Activated CD4-positive, CD25-positive, alpha-beta regulatory T cell treated with anti-CD3 and anti-CD28 coated beads, Interleukin-2, amount 50 U/mL, for 72 hours (primary cell): ENCODE measurements at places on chromosomes 11 and 22.

DNA sequence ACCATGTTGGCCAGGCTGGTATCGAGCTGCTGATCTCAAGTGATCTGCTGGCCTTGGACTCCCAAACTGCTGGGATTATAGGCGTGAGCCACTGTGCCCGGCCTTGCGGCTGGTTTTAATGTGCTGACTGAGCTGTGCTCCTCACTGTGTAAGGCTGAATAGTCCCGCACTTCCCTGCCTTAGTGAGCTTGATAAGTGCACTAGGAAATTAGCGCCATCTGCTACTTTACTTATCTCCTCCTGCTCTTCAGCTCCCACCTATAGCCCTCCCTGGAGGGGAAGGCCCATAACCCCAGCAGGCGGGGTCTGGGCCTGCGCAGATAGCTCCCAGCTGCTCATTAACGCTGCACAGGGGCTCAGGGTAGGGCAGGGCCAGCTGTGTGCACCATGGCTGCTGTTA lies 49.4 kb downstream of the CLMP start:
- no peak for DNase-seq

- no peak for DNase-seq
Measured at GRCh38 chr11:111797145-111797581, 31.0 kb upstream of the PPP2R1B start.

DNA sequence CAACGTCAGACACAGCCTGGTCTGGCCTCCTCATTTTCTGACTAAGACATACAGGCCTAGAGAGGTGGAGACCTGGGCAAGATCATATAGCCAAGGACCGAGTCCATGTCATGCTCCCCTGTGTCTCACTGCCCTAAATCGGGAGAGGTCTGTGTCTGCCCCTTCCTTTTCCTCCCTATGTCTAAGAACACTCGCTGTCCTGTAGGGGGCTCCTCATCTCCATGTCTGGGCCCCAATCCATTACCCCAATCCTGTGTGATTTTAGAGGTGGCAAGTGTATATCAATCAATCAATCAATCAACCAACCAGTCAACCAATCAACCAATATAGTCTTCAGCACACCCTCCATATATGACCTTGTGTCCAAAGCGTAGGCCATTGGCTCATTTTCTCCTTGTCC lies 125.7 kb downstream of the KIRREL3 start:
- DNase-seq = no peak

DNA sequence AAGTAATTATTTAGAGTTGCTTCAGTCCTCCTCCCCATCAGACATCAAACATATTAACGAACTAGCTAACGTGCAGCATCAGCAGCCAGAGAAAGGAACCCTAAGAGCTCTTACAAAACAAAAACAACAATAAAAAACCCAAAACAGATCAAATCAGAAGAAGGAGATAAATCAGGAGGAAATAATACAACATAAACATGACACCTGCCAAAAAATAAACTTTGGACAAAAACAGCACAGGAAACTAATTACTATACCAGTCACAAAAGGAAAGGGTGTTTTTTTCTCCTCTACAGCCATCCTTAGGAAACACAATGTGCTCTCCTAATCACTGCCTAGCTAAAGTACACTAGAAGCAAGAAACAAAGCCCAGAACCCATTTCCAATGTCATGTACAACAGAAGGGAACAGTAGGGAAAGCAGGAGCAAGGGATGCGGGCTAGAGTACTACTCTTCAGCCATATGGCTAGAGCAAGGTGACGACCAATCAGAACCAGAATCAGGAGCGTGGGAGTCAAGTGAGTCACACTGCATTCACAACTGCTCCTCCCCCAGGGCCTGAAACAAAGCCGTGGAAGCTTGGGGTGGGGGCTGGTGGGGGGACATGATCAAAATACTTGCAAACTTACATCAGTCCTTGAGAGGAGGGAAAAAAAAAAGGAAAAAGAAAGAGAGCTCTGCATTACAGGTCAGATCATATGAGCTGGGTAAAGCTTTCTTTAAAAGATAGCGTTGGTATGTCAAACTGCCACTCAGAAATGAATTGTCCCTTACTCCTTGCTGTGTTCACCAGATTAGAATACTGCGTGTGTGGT lies 60.4 kb downstream of the LARGE2 start:
- DNase-seq = no peak

GRCh38 chr22:38347944-38348750 lies 30.9 kb upstream of the CSNK1E start:
- no peak for DNase-seq

DNA sequence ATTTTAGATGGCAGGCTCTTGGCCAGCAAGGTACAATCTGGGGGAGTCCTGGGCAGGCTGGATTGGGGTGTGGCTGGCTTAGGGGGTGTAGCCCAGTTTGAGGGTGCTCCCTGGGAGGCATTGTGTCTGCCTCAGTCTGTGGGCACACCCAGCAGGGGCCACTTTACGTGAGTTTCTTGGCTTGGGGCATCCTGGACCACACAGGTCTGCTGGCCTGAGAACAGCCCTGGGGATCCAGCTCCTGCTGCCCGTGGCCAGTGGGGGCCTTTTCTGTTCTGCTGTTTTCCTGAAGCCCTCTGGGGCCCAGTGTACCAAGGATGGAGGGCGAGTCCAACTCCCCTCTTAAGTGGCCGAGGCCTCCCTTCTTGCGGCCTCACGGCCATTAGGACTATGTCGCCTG lies 71.9 kb downstream of the MPPED1 start:
- DNase-seq = no peak

DNA sequence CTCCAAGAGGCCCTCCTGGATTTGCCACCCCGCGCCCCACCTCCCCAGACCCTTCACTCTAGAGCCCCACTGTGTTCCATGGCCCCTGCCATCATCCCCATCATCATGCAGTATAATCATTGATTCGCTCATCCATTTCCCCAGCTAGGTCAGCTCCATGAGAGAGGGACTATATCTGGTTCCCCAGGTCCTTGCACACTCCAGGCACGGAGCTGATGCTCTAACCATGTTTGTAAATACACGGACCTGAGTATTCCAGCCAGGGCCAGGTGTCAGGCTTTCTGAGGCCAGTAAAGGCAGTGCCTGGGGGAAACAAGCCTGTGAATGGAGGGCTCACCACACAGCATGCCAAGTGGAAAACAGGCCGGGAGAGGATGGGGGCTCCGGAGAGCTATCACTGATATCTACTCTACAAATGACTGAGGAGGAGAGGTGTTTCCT lies 27.1 kb upstream of the OAF start:
- peak; percentile 8 for DNase-seq

DNA sequence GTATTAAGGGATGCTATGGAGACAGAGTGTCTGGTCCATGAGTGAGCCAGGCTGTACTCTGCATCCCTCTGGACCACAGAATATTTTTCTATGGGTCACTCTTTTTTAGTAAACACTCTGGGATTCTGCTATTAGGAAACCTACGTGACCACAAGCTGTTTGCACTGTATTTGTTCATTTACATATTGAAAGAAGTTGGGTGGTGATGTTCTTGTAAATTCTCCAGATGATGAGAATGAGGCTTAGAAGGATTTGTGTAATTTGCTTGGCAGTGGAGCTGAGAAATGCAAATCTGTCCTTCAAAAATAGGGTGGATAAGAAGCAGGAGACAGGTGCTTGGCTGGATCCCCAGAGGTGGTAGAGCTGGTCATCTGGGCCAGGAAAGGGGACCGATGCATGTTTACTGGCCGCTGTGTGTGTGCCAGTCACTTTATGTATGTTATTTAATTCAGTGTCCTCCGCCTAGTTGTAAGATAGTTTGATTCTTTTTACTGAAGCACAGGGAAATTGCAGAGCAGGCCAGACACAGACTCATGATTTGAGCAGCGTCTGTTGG lies 63.7 kb upstream of the HEPHL1 start:
- DNase-seq = no peak

- no peak for DNase-seq
Measured at GRCh38 chr11:62854013-62854824, 14.8 kb upstream of the WDR74 start.

GRCh38 chr11:96905663-96906062 lies 515.9 kb downstream of the JRKL start:
- no peak for DNase-seq
